ENCODE measurements at places on chromosomes 11 and 22.

DNA sequence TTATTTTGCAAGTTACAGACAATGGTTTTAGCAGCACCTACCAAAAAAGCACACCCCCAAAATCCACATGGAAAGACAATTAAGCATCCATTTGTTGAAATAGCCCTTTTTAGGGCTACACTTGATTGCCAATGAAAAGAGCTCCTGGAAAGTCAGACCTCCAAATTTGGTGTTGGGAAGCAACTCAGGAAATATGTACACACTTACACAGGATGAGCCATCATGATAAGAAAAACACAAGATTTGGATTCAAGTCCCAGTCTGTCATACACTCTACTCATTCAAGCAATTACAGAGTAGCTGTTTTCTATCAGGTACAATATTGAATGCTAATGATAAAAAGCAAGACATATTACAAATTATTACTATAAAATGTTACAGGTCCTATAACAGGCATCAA is 31.5 kb downstream of the FAM168A start:
- no peak for DNase-seq

DNA sequence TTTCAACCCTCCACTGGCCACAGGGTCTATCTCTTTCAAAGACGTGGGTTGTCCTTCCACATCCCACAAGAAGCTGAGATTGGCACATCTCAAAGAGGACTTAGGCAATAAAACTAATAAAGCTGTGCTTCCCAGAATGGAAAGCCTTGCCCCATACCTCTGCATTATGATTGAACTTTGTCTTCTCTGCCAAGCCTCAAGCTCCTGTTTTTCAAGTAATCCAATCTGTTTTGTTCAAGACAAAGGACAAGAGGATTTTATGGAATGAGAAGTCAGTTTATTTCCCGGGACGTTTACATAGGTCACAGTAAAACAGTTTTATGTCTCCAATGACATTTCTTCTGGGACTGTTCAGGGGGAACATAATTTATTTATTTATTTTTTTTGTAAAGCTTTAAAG is 108.4 kb downstream of the GALNT18 start:
- DNase-seq = no peak

- DNase-seq = no peak
These were observed 309.1 kb downstream of the AASDHPPT start for GRCh38 chr11:106386519-106386918.

DNA sequence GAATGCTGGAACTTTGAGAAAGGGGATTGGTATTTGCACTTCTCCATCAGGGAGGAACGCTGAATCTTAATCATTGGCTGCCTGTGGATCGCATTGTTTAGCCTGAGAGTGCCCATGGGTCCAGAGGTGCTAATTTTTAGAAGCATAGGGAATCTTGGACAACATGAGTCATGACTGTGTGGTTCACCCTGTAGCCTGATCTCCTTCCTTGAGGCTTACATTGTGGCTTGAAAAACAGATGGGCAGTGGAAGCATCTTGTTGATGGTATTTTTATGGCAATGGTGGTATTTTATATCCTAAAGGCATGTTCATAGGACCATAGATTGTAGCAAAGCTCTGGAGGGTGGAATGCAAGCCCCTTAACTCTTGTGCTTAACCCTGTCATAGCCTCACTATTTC is 99.2 kb upstream of the DBX1 start:
- no peak for DNase-seq

- no peak for DNase-seq
These were observed 1.1 kb downstream of the APLP2 start for GRCh38 chr11:130070846-130071200.

DNA sequence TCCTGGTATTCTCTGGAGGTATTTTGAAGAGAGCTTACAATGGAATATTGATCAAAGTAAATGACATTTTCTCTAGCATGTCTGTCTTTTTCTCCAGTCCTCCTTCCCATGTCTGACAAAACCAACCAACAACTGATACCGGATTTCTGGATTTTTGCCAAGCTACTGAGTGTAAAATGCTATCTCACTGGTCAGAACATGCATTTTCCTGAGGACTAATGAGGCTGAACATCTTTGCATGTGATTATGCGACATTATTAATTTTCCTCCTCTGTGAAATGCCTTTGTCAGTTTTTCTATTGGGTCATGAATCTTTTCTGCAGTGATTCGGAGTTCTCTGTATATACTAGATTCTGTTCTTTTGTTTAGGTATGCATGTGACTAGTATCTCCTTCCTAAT is 51.4 kb downstream of the CDON start:
- DNase-seq = peak; percentile 86

DNA sequence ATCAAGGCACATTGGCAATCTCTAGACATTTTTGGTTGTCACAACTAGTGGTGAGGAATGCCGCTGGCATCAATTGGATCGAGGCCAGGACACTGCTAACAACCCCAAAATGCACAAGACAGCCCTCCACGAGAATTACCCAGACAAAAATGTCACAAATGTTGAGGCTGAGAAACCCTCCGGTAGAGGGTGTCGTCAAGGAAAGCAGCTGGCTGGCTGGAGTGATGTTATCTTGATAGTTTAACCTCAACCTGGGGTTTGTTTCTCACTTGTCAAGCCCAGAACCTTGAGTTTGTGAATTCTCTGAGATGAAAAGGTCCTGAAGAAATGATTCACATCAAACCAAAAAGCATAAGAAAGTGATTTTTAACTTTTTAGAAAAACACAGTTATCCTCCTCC is 21.1 kb upstream of the TMPRSS13 start:
- peak; percentile 13 for DNase-seq

DNA sequence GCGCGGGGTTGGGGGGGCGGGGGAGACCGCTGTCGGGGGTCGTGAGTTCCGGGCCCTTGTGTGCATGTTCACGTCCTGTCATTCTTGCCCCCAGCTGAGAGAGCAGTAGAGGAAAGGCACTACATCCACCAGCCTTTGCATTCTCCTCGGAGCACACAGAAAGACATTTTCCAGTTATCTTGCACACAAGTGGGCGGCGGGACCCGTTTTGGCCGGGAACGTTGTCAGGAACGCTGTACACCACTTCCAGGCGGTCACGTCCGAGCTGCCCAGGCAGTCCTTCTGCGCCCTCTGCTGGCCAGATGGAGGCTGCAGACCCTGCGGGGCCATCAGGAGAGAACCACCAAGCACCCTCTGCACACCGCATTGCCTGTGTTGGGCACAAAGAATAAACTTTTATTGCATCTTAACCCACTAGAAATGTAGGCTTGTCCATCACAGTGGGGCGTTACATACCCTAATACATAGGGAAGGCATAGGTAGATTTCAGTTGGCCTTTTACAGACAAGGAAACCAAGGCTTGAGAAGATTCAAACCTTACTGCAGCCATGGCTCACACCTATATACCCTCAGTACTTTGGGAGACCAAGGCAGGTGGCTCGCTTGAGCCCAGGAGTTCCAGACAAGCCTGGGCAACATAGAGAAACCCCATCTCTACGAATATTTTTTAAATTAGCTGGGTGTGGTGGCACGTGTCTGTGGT is 2.8 kb upstream of the CDKN1C start:
- peak; percentile 70 for DNase-seq

DNA sequence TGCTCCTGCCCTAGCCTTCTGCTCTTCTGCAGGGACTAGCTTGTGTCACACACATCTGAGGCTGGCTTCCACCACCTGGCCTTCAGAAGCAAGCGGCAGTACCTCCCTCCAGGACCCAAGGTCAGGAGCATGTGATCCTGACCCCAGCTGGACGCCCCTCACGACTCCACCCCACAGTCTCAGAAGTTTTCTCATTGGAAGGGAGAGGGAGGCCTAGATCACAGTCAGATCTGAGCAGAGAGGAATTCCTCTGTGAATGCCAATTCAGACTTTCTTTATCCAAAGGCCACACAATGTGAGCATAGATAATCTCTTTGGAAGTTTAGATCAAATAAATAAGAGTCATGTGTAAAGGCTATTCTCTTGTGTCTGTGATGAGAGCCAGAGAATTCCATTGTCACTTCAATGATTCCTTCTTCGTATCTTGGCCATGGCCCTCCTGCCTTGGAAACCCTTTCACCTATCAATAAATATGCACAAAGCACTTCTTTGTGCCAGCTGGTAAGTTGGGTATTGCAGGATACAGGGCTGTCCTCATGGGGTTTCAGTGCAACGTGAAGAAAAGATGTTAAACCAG is 142.9 kb downstream of the SNX19 start:
- no peak for DNase-seq

GRCh38 chr11:99418927-99419720 is 398.4 kb downstream of the CNTN5 start:
- no peak for DNase-seq

GRCh38 chr11:43486141-43486540 is 127.4 kb downstream of the TTC17 start:
- DNase-seq = no peak

GRCh38 chr11:69537126-69537525 is 55.7 kb downstream of the LINC01488 start:
- no peak for DNase-seq

DNA sequence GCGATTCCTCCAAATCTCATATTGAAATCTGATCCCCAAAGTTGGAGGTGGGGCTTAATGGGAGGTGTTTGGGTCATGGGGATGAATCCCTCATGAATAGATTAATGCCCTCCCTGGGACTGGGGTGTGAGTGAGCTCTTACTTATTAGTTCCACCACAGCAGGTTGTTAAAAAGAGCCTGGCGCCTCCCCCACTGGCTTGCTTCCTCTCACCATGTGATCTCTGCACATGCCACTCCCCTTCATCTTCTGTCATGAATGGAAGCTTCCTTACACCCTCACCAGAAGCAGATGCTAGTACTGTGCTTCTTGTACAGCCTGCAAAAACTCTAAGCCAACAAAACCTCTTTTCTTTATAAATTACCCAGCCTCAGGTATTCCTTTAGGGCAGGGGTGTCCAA is 8.8 kb downstream of the RRAS2 start:
- DNase-seq = no peak

DNA sequence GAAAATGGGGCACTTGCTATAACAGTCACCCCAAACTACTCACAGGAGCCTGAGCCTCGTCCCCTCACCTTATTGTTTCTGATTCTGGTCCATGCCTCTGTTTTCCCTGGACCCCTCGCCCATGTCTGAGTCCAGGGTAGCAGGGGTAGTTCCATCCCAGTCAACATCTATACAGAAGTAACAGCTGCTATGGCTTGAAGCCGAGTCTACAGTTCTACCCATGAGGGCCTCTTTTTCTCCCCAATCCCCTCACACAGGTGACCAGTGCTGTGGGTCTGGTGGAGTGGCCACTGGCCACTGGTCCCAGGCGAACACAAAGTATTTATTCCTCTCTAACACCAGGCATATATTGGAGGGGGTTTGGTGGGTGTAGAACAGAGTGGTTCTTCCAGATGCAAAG is 116.4 kb downstream of the ZNF280B start:
- DNase-seq = no peak

DNA sequence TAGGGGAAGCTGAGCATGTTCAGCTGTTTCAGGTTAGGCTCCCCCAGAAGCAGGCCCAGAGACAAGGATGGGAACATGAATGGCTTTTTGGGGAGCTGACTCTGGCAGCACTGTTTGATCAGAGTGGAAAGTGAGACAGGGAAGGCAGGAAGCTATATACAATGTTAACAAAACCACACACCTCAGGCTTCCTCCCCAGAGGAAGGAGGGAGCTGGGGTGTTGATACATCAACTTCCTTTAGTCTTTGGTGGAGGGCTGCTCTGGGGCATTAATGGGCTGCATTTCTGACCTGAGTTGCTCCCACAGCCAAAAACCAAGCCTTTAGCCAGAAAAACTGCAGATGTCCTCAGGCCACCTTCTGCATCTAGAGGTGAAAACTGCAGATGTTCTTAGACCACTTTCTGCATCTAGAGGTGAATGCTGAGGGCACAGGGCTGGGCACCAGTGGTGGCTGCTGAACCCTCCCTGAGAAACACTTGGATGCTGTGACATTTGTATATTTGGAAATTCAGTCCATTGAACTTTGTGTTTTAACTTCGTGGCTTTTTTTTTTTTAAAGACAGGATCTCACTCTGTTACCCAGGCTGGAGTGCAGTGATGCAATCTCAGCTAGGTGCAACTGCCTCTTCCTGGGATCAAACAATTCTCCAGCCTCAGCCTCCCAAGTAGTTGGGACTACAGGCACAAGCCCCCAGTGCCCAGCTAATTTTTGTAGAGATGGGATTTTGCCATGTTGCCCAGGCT is 49.9 kb downstream of the KIAA1671 start:
- no peak for DNase-seq

DNA sequence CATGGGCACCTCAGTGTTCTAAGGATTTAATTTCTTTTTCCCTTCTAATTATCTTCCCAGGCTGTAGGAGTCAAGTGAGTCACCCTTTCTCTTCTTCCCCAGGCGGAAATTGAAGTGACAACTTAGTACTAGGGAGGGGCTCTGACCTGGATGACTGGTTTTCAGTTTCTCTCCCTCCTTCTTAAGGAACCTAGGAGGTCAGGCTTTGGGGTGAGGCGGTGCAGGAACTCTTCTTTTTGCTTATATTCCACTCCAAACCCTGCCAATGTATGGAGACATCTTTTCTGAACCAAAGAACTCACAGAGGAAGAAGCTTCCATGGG is 12.6 kb downstream of the ZDHHC5 start:
- DNase-seq = no peak

DNA sequence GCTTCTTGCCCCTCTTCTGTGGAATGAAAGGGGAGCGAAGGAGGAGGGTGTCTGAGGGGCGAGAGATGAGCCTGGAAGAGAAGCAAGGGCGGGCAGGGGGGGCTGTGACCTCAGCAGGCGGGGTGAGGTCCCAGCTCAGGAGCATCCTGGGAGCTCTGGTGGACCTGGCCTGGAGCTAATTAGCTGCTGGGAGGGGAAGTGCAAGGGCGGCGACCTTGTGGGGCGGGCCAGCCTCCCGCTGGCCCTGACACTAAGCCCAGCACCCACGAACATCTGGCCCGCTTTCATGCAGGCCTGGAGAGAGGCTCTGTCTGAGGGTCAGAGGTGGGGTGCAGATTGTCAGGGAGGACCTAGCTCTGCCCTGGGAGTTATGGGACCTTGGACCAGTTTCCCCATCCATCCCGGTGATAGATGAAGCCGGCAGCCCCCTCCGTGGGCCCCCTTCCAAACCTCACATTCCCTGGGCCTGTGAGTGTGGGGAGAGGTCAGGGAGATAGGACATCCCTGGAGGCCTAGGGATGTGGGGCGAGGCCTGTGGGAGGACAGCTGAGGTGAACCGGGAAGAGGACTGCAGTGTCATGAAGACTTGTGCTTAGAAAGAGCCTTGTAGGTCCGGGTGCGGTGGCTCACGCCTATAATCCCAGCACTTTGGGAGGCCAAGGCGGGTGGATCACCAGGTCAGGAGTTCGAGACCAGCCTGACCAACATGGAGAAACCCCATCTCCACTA is 28.5 kb upstream of the CD82 start:
- no peak for DNase-seq

DNA sequence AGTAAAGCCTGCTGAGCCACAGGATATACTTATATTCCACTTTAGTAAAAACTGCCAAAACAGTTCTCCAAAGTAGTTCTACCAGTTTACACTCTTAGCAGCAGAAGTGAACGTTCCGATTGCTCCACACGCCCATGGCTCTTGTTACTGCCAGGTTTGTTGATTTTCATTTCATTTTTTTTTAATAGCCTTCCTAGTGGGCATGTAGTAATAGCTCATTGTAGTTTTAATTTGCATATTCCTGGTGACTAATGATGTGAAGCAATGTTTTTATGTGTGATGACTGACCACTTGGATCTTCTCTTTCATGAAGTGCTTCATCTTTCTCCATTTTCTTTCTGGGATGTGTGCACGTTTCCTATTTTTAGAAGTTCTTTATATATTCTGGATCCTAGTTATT is 4.8 kb upstream of the C11orf97 start:
- DNase-seq = peak; percentile 20

All from NCI-H526 (cell line).